ENCODE measurements at places on chromosomes 5 and 9.

- no peak for DNase-seq
Observed at GRCh38 chr9:128304136-128304970, 17.9 kb downstream of the TRUB2 start.

DNA sequence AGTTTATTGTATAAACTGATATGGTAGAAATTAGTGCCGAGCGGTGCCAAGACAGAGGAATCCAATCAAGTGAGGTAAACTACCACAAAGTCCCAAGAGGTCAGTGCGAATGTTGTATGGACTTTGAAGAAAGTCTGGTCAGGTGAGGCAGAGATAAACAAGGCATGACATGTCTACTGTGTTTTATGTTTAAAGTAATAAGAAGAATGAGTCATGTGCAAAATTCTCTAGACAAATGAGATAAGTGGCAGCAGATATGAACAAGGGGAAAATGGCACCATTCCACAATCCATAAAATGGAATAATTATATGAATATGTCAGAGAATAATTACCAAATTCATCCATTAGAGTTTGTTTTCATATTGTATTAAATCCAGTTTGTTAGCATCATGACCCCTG is 364.1 kb upstream of the CCNH start:
- no peak for DNase-seq

GRCh38 chr5:64312491-64312890 is 146.8 kb downstream of the RNF180 start:
- DNase-seq = peak; percentile 56

GRCh38 chr5:142906863-142907671 is 136.9 kb downstream of the ARHGAP26 start:
- DNase-seq = no peak

DNA sequence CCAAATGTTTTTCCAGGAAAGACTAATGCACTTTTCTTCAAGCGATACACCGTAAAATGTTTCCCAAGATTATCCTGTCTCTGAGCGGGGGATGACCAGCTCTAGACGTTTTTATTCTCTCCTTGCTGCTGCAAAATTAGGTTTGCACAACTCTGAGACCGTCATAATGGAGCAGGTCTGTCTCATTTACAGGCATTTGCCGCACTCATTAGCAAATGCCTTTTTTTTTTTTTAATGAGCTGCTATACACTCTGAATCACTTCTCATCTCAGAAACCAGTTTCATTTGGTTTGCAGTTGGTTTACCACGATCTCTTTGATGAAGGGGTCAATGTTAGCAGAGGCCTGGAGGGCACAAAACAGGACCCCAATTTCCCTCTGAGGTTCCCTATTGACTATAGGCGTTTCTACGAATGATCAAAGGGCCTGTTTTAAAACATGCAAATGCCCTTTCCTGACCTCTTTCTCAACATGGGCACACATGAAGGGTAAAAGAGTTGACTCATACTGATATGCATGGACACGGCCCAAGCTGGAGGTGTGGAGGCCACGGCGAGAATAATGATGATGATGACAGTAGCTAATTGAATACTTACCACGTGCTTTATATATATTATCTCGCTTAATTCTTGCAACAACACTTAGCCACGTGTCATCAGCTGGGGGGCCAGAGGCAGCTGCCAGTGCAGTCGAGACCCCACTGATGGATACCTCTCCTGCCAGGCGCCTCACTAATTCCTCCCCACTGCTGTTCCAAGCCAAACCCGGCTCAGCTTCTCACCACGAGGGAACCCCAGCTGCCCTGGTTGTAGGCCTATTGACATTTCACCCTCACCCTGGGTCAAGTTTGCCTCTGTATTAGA is 89.9 kb upstream of the PTCH1 start:
- no peak for DNase-seq

DNA sequence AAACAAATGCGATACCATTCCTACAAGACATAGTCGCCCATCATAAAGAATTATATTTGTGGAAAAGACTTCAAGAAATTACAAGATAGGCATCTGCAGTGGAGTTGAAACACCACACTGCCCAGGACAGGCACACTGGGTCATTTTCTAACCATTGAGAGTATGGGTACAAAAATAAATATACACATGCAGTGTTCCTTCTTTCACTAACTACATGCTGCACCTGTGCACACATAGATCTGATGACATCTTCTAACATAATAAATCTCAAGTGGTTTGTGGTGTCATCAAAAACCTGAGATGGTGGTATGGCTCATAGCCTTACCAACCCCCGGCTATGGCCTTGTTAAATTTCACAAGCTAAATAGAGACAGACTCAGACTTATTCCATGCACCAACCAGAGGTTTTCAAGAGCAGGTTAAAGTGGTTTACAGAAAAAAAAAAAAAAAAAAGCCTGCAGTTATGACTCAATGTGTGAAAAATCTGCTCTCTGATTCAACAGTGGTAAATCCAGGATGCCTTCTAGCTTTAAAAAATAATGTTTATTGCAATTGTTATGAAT is 12.4 kb upstream of the NFIB start:
- no peak for DNase-seq

GRCh38 chr9:18361646-18362045 is 112.3 kb upstream of the ADAMTSL1 start:
- no peak for DNase-seq

GRCh38 chr5:16897800-16898199 is 38.3 kb downstream of the MYO10 start:
- no peak for DNase-seq

DNA sequence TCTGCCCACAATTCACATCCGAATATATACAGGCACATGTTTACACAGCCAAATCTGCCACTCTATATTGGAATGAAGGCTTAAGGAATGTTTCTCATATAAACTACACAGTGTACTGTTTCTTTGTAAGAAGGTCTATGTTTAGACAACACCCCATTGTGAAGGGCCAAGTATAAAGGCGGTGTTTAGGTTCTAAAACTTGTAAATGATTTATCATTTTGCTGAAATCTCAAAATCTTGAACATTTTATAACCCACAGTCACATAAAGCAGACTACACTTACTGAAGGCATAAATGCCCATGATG is 94.0 kb downstream of the ZNF608 start:
- peak; percentile 66 for DNase-seq

GRCh38 chr5:1294835-1295649 is at the start of gene TERT:
Gene TERT, minus strand, starts transcription at chr5:1295068. Its CDS starts 79 bp downstream, at chr5:1294989.
- DNase-seq = peak; percentile 53

- DNase-seq = no peak
Observed at GRCh38 chr9:133361507-133362092, 5.2 kb downstream of the SURF2 start.

GRCh38 chr9:88915916-88916315 is 75.4 kb upstream of the S1PR3 start:
- DNase-seq = no peak

Measured in kidney (tissue), 22 donors.